ENCODE measurements at places on chromosomes 2 and 18. TPM values are rescaled to one million over a fixed set of nuclear protein-coding genes. Genes with fewer than 3 reads are reported as not detected.

- no peak for DNase-seq
These were observed 62.3 kb upstream of the SNTG2 start for GRCh38 chr2:888211-888801.

DNA sequence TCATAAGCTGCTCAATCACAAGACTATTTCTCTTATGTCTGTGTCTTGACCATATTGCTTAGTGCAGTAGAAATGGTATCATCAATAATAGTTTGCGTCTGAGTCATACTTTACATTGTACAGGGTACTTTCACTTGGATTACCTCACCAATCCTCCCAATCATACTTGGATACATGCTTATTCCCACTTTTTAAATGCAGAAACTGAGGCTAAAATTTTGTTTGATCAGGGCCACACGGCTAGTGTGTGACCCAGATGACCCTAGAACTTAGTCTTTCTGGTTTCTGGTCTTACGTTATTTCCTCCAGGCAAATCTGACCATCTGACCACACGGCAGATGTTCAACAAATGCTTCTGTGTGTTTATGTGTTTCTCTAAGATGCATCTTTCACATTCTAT is 23.8 kb upstream of the CCL20 start:
- no peak for DNase-seq

DNA sequence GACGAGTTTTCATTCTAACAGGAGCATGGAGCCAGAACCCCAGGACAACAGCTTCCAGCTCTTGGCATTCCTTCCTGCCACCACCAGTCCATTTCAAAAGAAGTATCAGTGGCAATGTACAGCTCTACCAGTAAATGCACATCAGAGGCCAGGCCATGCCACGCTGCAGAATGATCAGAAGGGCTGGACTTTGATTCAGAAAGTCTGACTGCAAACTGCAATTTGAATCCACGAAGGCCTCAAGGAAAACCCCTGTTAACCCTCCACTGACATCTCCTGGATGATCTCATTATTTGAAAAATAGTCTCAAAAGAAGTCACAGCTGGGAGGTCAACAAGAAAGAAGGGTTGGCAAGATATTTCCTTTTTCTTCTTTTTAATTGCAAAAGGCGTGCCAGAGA is 119.2 kb downstream of the MYO5B start:
- no peak for DNase-seq

DNA sequence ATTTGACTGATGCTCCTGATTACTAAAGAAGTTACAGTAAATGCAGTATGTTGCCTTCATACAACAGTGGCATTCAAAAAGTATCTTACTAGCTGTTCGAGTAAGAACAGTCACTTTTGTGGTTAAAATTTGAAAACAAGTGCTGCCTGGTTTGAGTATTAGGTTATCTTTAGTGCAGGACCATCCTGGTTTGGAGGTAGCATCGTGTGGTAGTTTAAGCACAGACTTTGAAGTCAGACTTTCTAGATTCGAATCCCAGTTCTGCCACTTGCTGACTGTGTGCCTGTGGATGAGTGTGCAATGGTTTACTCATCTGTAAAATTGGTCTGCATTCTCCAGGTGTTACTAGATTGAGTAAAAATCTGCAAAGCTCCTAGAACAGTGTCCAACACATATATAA is 96.8 kb downstream of the SGPP2 start:
- no peak for DNase-seq

DNA sequence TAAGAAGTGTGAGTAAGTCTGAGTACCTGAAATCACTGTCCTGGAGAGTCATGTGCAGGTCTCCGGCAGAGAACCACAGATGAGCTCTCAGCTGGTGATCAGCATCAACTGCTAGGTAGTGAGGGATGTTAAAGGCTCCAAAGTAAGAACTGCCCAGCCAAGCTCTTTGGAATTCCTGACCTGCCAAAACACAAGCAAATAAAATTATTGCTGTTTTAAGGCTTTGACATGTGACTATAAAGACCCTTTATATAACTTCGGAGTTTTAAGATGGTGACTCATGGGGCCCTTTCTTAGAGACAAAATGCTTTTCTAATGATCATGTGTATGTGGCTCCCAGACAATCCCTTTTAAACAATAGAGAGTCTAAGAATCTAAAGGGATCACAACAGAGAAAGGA is 855.7 kb downstream of the TRIB2 start:
- no peak for DNase-seq

- peak; percentile 54 for DNase-seq
These were observed 122.6 kb downstream of the CTIF start for GRCh38 chr18:48661421-48661820.

DNA sequence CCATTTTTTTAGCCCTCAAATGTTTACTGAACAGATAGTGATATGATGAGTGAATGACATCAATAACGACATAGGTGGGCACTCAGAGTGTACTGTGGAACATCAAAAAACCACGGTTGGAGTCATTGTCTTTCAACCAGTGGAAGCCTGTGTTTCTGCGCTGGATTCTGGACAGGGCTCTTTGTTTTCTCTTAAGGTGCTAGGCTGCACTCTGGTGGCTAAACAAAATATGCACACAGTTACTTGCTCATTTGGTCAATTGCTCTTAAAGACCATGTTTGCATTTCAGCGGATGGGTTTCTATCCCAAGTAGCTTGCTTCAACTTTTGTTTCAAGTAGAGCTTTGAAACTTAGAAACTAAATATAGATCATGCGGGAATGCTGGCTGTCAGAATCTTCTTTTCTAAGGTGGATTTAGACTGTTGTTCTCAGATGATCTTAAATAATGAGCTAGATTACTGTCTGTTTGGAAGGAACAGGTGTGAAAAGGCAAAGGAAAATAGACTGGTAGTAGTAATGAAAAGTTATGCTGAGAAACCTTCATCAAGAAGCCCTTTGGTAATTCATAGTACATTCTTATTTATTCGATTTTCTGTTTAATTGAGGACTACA is 48.5 kb upstream of the LYPD6B start:
- DNase-seq: no peak

DNA sequence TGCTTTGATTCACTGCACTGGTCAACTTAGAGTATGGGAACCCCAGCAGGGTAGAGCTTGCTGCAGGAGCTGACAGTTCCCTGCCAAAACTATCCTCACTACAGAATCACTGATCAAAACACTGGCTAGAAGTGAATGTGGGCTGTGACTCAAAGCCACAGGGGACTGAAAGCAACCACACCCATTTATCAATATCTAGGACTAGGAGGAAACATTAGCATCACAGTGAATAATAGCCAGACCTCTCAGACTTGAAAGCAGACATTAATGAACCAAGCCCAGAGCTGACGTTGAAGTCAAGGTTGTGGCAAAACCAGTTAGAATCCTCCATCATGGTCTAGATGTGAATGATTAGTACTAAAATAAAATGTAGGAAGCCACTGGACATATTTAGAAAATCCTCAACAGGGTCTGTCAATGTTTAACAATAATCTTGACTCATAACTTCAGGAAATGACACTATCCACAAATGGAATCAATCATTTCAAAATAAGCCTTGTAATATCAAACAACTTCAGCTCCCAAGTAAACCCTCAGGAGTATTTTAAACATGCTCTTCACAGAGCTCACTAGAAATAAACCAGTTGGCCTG is 131.4 kb downstream of the CDH20 start:
- DNase-seq: no peak

GRCh38 chr2:172964511-172965139 is 111.0 kb upstream of the MAP3K20 start:
- DNase-seq: no peak

DNA sequence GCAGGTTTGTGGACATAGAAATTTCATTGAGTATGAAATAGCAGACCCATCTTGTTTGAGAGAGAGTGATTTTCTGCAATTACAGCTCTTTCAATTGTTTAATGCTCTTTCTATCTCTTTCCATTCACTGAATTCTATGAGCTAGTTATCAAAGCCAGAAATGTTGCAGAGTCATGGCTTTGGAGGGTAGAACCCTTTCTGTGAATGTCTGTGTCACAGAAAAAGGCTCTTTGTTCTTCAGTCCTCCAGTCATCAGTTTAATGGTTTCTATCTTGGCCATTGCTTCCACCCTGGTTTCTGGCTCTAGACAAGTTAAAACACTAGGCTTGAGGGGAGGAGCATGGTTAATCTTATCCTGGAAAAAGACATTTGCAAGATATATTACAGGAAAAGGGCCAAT is 655.0 kb downstream of the STK39 start:
- DNase-seq: no peak

DNA sequence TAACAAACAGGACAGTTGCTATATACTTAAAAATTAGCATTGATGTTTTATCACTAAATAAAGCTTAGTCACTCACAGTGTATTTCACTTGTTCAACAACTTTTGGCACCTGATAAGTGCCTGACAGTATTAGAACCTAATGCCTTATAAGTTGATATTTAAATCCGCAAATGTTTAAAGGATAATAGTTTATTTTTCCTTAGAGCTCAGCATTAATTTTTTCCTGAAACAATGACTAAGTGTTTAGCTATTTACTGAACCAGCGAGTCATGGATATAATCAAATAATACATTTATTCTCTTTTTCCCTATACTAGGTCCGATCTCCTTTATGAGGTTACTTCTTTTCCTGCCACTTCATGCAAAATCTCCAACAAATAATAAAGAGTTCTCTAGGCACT is 146.0 kb upstream of the PGAP1 start:
- DNase-seq: no peak

- no peak for DNase-seq
These were observed 146.9 kb downstream of the CERS6 start for GRCh38 chr2:168602846-168603401.

DNA sequence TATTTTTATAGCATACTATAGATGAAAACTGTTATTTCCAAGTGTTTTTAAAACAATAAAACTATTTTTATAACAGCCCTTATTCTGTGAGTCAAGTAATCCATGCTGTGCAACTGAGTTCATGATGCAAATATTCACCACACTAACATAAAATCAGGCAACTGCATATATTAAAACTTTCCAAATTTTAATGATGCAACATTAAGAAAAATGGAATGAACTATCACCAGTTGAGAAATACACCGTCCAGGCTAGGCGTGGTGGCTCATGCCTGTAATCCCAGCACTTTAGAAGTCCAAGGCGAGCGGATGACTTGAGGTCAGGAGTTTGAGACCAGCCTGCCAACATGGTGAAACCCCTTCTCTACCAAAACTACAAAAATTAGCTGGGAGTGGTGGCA is 114.5 kb downstream of the CDH2 start:
- DNase-seq: no peak

- no peak for DNase-seq
These were observed 76.7 kb downstream of the MRPS9 start for GRCh38 chr2:105114551-105114950.

- no peak for DNase-seq
These were observed 243.8 kb downstream of the ERBB4 start for GRCh38 chr2:212294816-212295215.

The DPY30 gene
- 44.1 TPM for total RNA-seq

The RBMS1 gene
- total RNA-seq: 67.7 TPM

The CDH20 gene
- 1.2 TPM for total RNA-seq

The ANKRD30B gene
- total RNA-seq: not detected

The GCG gene
- total RNA-seq: not detected

All from suprapubic skin (tissue), 4 donors.